ENCODE measurements at places on chromosomes 1 and 21.

GRCh38 chr1:204128464-204128963 is 23.3 kb downstream of the ETNK2 start:
- no peak for DNase-seq

DNA sequence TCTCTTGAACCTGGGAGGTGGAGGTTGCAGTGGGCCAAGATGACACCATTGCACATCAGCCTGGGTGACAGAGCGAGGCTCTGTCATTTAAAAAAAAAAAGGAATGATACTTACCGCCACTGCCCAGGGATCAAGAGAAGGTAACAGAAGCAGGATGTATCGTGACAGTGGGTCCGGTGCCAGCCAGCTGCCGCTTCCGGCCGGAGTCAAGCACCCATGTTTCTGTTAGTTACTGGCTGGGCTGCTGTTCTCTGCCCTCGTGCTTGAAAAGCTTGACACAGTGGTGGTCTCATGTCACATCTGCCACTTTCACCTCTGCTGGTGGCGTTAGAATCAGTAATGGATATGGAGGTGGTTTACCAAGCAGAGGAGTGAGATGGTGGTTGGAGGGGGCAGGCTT is 21.0 kb downstream of the IFNGR2 start:
- no peak for DNase-seq

DNA sequence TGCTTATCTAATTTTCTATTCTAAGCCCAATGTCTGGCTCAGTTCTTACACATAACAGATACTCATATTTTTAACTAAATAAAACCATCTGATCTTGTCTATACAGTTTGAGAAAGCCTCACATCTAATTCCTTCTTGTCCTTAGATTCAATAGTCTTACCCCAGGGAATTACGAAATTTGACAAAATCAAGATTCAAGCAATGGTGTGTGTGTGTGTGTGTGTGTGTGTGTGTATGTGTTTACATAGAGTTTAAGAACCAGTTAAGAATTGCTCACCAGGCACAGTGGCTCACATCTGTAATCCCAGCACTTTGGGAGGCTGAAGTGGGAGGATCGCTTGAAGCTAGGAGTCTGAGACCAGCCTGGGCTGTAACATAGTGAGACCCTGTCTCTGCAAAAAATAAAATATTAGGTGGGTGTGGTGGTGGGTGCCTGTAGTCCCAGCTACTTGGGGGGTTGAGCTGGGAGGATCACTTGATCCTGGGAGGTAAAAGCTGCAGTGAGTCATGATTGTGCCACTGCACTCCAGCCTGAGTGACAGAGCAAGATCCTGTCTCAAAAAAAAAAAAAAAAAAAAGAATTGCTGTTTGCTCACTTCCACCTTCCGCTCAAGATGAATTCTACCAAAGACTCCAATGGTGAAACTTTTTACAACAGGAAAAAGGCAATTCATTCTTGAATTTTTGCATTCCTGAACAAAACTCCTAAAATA is 6.2 kb downstream of the WDR64 start:
- no peak for DNase-seq

DNA sequence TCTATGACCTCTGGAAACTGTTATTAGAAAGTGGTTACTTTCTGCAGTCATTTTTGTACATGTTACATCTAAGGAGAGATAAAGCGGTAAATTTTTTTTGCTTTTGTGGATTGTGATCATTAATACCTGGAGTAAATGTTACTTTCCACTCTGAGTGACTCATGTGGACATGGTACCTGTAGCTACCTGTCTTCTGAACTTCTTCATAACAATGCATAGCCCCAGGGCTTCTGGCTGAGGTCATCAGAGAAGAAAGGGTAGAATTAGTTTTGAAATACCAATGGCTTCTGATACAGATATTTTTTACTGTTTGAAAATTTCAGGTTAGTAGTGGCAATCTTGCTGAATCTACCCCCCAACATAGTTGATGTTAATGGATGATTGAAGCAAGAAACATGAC is 489.3 kb downstream of the RWDD3 start:
- no peak for DNase-seq

DNA sequence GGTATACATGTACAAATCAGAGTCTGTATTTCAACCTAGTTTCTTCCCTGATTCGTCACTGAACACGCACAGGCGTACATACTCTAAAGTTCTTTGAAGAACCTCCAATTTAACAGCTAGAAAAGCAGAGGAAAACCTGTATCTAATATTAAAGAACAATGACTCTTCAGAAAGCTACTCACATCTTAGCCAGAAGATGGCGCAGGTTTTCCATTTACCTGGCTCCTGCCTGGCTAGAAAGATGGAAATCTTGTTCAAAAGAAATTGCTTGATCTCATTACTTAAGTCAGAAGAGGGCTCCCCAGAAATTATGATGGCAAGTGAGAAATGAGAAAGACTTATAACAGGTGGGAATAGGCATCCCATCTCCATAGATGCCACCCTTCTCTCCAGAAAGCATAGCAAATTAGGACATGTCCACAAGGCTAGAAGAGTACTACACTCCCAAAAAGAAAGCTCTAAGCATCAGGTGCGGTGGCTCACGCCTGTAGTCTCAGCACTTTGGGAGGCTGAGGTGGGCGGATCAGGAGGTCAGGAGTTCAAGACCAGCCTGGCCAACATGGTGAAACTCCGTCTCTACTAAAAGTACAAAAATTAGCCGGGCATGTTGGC is 19.0 kb upstream of the L1TD1 start:
- no peak for DNase-seq

DNA sequence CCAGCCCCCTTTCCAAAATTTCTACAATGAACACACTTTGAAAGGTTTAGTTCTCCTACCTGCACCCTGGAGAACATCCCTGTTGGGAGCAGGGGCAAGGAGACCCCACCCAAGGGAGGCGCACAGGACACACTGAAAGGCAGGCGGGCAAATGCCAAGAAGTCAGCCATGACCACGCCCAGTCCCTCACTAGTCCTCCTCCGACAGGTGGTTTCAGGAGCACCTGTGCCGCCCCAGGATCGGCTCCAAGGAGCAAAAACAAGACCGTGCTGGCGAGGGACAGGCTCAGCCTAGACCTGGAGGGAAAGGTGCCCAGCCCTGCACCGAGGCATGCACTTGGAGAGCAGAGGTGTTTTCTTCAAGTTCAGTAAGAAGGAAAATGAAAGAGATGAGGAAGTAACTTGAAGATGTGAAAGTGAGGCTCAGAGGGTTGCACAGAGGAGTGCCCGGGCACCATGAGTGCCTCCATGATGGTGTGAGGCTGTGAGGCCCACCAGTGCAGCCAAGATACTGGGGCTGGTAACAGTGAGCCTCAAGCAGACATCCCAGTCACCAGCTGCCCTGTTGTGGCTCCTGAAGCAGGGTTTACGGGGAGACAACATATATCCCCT is 19.6 kb upstream of the NADK start:
- DNase-seq: no peak

- DNase-seq: no peak
Measured at GRCh38 chr1:184635980-184636431, 118.7 kb downstream of the EDEM3 start.

DNA sequence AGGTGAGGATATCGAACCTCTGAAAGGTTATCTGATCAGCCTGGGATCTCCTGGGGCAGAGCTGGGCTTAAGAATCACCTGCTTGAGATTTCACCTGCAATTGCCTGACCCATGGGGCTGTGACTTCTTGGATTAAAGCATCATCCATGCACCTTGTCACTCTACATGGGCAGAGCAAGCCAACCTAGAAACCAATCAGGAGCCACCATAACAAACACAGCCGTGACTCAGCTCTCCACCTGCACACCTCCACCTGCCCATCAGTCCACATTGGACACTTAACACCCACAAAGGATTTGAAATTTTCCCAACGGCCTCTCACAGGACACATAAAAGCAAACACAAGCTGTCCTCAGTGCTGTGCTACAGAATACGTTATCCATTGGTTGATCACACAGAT is 35.1 kb upstream of the ETS2 start:
- DNase-seq: no peak

GRCh38 chr1:94105957-94106529 is 14.9 kb downstream of the ABCA4 start:
- no peak for DNase-seq

- no peak for DNase-seq
Measured at GRCh38 chr1:200410566-200410878, 686 bp upstream of the ZNF281 start.

DNA sequence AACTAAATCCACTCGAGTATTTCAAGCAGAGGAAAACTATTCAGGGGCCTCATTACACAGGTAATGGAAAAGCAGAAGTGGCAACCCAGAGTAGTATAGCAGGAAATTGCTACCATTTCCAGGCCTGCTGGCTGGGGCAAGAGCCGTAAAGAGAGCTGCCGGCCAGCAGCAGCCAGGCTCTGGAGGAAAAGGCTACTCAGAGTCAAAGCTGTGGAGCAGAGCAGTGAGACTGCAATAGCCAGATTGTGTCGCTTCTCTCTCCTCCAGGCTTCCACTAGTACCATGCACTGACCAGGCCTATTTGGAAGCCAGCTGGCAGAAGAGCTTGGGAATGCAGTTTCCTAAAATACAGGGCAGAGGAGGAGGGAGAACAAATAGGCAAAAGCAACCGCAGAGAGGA is 155.5 kb downstream of the OMA1 start:
- DNase-seq: no peak

GRCh38 chr1:2439369-2439768 is 27.0 kb upstream of the PEX10 start:
- DNase-seq: no peak

- DNase-seq: no peak
Measured at GRCh38 chr1:19923137-19923952, at the start of gene PLA2G2E. Gene PLA2G2E (minus strand): TSS chr1:19923617. CDS start chr1:19923559, 58 bp downstream.

- DNase-seq: no peak
Measured at GRCh38 chr1:66413136-66413837, 120.7 kb upstream of the SGIP1 start.

- DNase-seq: no peak
Measured at GRCh38 chr1:231393668-231394067, 28.4 kb downstream of the EGLN1 start.

GRCh38 chr1:8055973-8056372 is 29.9 kb upstream of the ERRFI1 start:
- no peak for DNase-seq

GRCh38 chr21:41091616-41092015 is 76.3 kb upstream of the BACE2 start:
- DNase-seq: no peak

DNA sequence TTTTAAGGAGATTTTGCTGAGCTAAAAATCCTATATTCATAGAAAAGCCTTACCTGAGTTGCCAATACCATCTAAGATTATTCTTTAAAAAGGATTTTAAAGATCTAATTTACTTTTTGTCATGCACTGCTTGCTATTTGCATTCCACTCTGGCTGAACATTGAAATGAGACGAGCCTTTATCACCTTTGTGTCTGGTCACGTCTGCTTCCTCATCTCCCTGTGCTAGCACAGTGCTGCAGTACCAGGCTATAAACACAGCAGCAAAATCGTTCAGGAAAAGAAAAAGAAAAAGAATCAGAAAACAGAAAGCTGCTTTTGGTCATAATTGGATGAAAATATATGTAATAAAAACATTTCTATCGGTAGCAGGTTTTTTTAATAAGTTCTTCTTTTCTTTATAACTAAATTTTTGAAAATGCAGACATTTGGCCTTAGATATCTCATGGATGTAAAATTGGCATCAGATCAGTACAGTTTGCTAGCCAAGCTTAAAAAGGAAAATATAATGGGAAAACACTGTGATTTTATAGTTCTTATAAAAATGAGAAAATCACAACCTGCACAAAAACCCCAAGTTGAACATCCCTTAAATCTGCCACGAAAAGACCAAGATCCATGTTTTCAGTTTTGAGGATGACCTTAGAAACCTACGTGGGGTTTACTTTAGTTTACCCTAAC is 735.7 kb upstream of the CXADR start:
- no peak for DNase-seq

GRCh38 chr1:5348732-5349465 is 643.3 kb downstream of the NPHP4 start:
- DNase-seq: no peak

DNA sequence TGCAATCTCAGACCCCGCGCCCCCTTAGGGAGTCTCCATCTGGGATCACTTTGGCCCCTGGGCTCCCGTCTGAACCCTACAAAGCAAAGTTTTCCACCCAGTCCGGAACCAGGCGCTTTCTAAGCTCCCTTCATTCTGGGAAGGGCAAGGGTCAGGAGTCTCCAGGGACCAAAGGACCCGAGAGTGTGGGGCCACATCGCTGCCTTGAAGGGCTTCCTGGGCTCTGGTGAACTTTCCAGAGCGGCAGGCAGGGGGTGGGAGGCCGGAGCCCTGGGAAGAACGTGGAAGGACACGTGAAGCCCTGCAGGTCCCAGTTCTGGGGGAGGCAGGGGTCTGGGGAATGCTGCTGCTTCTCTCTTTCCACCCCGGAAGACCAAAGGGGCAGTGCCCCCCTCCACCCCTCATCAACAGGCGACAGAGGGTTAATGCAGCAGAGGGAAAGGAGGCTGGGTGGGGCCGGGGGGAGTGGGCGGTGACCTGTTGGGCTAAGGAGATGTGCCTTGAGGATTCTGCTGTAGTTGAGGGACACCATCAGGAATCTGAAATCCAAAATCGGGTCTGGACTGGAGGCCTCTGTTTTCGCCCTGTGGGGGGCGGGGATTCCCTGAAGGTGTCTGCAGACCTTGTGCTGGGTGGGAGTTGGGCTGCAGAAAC is 734 bp downstream of the CDK18 start:
- DNase-seq: no peak

DNA sequence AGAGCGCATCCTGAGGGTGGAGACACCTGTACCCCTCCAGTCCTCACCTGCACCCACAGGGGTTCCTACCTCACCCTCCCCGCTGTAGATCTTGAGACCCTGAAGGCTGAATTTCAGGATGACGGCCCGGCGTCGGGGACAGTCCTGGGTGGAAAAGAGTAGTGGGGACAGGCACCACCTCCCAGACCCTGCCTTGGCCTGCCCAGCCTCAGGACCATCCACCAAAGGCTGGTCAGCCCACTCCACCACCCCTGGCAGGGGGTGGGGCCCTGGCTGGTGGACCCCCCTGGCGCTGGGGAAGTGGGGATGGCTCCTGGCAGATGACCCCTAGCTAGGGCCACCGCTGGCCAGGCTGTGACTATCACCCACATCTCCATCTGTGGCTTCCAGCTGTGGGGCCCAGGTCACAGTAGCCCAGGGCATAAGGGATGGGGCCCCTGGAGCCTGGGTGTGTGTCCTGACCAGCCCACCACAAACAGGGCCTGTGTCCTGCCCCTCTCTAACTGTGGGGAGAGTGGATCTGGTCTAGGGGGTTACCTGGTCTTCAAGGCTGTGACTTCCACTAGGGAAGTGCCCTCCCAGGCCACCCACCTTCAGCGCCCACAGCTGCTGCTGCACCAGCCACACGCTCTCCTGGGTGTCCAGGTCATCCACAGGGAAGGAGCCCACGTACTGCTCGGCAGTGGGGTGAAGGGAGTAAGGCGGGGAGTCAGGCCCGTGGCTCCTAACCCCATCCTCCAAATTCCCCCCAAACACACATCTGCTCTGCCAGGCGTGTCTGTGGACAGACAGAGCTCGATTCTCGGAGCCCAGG is 5.4 kb downstream of the SH2D5 start:
- no peak for DNase-seq

DNA sequence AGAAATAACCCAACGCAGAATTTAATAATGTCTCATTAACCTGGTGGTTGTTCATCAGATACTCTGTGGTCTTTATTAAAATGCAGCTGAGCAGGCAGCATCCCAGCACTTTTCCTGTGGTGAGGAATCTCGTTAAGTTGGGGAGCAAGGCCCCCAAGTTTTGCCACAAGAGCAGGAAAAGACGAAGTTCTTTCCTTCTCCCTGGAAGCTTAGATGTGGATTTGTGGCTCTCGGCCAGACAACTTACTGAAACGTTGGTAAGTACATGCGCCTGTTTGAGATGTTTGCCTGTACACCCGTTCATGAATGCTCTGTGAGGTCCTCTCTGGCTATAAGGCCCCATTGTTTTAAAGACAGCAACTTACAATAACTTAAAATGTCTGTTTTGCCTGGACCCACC is 34.3 kb upstream of the PDE9A start:
- DNase-seq: no peak
